Globus pallidus (tissue), 1 donor: ENCODE measurements at places on chromosomes 4 and X.
A peak's percentile ranks its signal among the peaks of the same experiment; 100 is the strongest.

DNA sequence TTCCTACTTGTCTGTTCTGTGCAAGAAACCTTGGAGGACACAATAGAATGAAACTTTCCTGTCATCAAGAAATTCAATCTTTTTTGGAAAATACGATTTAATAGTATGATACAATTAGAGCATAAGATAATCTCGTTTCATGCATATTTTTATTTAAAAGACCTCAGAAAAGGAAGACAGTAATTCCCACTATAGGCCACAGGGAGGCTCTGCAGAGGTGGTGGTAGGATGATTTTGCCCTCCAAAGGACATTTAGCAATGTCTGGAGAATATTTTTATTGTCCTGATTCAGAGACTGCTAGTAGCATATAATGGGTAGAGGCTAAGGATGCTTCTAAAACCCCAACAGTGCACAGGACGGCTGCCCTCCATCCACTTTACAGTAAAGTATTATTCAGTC is 68.7 kb downstream of the PAK3 start:
- DNase-seq: peak; percentile 7

- peak; percentile 3 for DNase-seq
Observed at GRCh38 chrX:114611018-114611619, 27.2 kb downstream of the HTR2C start.

DNA sequence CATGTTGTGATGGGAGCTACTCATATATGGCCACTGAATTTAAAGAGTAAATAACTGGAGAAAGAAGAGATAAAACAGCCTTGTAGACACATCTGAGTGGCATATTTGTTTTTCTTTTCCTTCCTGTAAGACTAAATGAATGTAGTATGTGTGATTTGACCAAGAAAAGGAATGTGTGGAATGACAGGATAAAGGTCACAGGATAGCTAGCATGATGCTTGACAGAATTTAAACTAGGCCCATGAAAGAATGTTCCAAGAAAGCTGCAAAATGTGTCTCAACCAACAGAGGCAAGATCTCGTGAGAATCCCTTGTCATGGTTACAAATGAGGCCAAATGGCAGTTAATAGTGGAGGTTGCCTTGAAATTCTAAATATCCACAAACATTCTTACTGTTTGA is 137.0 kb downstream of the KCNIP4 start:
- DNase-seq: no peak

GRCh38 chr4:124322234-124323065 is 390.1 kb downstream of the ANKRD50 start:
- peak; percentile 15 for DNase-seq

DNA sequence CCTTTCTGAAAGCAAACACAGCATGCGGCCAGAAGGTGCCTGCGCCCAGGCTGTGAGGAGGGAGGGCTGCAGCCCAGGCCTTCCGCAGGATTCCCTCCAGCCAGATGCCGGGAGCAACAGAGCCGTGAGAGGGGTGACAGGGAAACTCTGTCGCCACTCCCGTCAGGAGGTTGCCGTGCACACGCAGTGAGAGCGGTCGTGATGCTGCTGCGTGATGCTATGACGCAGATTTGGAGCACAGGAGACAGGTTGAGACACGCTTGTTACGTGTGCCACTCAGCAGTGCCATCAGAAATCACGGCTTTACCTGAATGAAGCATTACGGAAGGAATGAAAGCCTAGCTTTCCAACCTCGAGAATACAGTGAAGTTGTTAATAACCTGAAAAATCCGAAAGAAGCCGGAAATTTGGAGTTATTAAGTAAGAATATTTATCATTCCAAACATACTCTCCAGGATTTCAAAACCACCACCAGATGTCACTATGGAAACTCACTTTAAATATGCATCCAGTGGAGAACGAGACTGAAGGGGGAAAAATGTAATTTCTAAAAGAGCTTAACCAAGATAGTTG is 54.4 kb downstream of the FAT1 start:
- DNase-seq: peak; percentile 47

GRCh38 chr4:148778980-148779675 is 336.9 kb upstream of the NR3C2 start:
- DNase-seq: no peak

DNA sequence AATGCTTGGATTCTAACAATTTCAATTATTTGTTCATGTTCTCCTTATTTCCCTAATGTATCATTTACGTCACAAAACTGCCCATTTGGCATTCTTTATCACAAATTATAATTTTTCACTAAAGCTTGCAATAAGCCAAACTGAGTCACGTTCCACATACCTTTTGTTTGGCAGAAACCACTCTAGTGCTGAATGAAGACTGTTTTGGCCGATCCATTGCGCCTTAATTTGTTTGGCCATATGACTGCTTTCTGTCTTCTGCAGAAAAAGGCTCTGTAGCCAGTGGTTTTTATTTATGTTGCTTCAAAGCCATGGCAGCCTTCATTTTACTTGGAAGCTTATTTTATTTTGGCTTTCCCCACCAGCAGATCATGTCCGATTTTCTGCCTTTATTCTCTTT is 184.4 kb upstream of the HAND2 start:
- no peak for DNase-seq

- no peak for DNase-seq
Observed at GRCh38 chr4:20253283-20253734, 1.6 kb downstream of the SLIT2 start.

GRCh38 chrX:80648023-80648422 is 161.7 kb downstream of the BRWD3 start:
- peak; percentile 0 for DNase-seq

DNA sequence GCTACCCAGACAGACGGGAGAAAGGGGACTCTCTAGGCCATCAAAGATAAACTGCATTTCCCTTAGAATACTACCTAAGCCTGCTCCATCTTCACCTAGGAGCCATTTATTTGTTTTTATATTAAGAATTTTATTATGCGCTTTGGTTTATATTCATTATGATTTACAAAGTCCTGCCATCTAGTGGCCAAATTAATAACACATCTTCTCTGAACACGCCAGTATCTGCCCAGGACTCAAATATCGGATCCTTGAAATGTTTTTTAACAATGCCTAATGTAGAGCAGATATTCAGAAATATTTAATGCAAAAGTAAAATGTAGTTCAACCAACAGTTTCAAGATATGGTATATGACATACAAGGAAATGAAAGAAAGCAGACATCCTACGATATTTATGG is 20.8 kb upstream of the PRPS2 start:
- no peak for DNase-seq
